ENCODE measurements at places on chromosomes 3 and 15.

- no peak for DNase-seq
Measured at GRCh38 chr15:59821286-59821685, 132.2 kb upstream of the BNIP2 start.

DNA sequence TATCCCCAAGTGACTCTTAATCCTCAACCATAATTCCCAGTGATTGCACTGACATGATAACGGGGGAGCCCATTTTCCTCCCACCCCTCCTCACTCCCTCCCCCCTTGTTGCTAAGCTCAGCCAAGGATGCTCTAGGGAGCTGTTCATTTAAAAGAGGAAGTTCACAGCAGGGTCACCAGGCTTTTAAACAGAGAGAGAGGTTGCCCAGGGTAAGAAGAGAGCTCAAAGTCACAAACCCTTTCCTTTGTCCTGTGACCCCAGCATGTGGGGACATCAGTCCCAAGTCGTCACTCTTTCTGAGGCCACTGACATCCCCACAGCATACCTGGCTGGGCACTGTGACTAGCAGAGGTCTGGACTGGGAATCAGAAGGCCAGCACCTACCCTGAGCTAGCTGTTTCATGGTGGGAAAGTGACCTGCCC lies 144.1 kb downstream of the RORA start:
- DNase-seq: peak; percentile 47

GRCh38 chr3:182782149-182782548 lies 11.2 kb upstream of the ATP11B start:
- DNase-seq: no peak

GRCh38 chr3:117633207-117633606 lies 923.6 kb downstream of the TUSC7 start:
- DNase-seq: no peak

- DNase-seq: peak; percentile 2
Measured at GRCh38 chr3:126154391-126155279, 25.8 kb downstream of the ALDH1L1 start.

DNA sequence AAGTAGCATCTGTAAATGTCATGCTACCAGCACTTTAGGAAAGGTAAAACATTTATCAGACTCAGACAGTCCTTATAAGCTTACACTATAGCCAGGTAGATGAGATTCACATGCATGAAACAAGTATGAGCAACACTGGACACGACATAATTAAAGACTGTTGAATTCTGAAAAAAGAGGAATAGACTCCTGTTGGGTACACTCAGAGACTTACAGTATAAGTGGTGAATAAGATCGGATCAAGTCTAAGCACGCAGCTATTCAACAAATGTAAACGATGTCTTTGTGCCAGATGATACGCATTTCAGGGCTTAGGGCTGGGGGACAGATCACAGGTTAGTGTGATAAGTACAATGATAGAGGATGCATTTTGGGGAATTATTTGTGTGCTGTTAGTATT lies 43.2 kb upstream of the SPPL2A start:
- no peak for DNase-seq

DNA sequence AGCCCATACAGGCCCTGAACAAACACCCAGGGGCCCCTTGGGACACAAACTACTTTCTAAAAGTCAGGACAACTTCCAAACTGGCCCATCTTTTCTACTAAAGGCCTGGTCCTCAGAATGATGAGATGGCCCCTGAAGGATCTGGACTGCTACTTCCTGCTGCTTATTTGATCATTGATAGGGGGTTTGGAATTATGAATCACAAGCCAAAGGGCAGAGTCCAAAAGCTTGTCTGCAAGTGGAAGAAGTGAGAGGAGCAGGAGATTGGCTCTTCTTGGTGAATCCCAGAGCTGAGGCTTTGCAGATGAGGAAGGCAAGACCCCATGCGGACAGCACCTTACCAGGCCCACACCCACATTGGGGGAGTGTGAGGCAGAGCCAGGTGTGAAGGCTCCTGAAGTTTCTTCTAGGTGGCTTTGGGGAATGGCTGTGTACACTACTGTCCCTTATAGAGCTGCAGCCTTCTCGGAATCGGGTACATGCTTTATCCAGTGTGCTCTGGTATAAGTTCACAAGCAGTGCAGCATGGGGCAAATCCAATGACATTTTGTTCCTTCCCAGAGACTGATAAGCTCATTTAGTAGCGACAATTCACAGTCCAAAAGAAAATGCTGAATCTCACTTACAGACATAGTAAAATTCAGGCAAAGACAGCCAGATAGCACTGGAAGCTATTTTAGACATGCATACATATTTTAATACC lies 133.1 kb downstream of the RORA start:
- DNase-seq: no peak

- no peak for DNase-seq
Measured at GRCh38 chr3:71873093-71873611, 88.2 kb upstream of the PROK2 start.
